ENCODE measurements at places on chromosomes 3 and 15. TPM values are rescaled to one million over a fixed set of nuclear protein-coding genes. Genes with fewer than 3 reads are reported as not detected.

Gene SLMAP
- 45.7 TPM for total RNA-seq

Gene XRN1
- 20.0 TPM for total RNA-seq

Gene CHST2
- 4.5 TPM for total RNA-seq

Gene BFSP2
- not detected for total RNA-seq

Gene SLC12A1
- 0.20 TPM for total RNA-seq

Gene GMNC
- total RNA-seq = not detected

Gene ANKRD63
- total RNA-seq = not detected

Gene PPP4R2
- total RNA-seq = 105 TPM

DNA sequence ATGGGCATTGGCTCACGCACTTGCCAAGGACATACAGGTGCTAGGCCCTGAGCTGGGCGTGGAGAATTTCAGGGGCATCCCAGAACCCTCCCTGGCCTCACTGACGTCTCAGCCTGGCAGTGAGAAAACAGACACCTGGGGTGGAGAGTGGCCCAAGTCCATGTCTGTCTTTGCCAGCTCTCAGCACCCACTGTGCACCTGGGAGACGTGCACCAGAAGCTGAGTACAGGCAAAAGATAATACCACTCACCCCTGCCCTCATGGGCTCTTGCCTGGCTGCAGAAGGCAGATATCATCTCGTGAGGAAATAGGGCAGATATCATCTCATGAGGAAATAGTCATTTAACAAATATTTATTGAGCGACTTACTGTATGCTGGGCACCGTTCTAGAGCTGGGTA, 8.0 kb downstream of the LOXL1 start:
- no peak for DNase-seq
- no peak overlapping the region for H3K4me3 ChIP-seq
- no peaks in the 10 kb centered on the region for H3K36me3 ChIP-seq
- H3K27ac ChIP-seq = no peak overlapping the region

GRCh38 chr3:40800343-40800742, 275.6 kb downstream of the ZNF621 start:
- H3K27me3 ChIP-seq = no peaks in the 10 kb centered on the region
- no peak overlapping the region for H3K27ac ChIP-seq

- H3K27ac ChIP-seq = no peak overlapping the region
- H3K36me3 ChIP-seq = no peaks in the 10 kb centered on the region
- no peak for DNase-seq
- peaks cover 7% of the 10 kb centered on the region for H3K4me1 ChIP-seq
These were observed 308.1 kb downstream of the CHST2 start for GRCh38 chr3:143427631-143428030.

GRCh38 chr3:73141525-73141924, 80.1 kb downstream of the EBLN2 start:
- H3K4me1 ChIP-seq = peaks cover 18% of the 10 kb centered on the region
- H3K27me3 ChIP-seq = no peaks in the 10 kb centered on the region
- no peak overlapping the region for H3K27ac ChIP-seq
- H3K36me3 ChIP-seq = no peaks in the 10 kb centered on the region
- H3K4me3 ChIP-seq = no peak overlapping the region
- DNase-seq = no peak

- no peaks in the 10 kb centered on the region for H3K36me3 ChIP-seq
- H3K27ac ChIP-seq = no peak overlapping the region
- no peak overlapping the region for H3K4me3 ChIP-seq
- H3K4me1 ChIP-seq = peaks cover 23% of the 10 kb centered on the region
These were observed 2.8 kb upstream of the CAND2 start for GRCh38 chr3:12793701-12794100.

GRCh38 chr3:63762180-63762579, 56.9 kb upstream of the C3orf49 start:
- no peaks in the 10 kb centered on the region for H3K36me3 ChIP-seq
- H3K27ac ChIP-seq = no peak overlapping the region

DNA sequence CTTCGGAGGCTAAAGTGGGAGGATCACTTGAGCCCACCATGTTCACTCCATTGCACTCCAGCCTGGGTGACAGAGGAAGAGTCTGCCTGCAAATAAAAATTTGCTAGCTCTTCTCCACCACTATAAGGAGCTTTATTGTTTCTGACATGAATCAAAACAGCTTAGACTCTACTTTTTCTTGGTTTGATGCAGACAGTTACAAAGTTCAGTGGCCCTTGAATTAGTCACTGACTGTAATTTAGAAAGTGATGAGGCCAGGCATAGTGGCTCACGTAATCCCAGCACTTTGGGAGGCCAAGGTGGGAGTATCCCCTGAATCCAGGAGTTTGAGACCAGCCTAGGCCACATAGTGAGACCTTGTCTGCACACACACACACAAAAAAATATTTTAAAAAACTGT, 172.4 kb upstream of the CGNL1 start:
- H3K36me3 ChIP-seq = peaks cover 2% of the 10 kb centered on the region
- no peaks in the 10 kb centered on the region for H3K27me3 ChIP-seq
- no peak overlapping the region for H3K27ac ChIP-seq

DNA sequence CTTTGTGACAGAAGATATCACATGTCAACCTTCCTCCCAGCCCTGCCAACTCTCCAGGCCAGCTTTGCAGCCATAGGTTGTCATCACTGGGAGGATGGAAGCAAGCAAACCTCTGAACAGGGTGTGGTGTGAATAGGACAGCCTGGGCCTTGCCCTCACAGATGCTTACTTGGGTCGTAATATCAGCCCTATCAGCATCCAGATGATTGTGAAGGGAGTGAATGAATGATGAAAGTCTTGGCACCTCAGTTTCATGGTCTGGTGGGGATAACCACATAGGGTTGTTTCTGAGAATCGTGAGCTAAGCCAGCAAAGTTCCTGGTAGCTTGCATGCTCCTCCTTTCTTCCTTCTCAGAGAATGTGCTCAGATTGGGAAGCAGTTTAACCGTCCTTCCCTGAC, 55.1 kb upstream of the POLR2M start:
- no peak overlapping the region for H3K4me3 ChIP-seq
- DNase-seq = no peak
- no peaks in the 10 kb centered on the region for H3K36me3 ChIP-seq

- no peak overlapping the region for H3K4me3 ChIP-seq
- no peaks in the 10 kb centered on the region for H3K4me1 ChIP-seq
- no peaks in the 10 kb centered on the region for H3K27me3 ChIP-seq
- H3K27ac ChIP-seq = no peak overlapping the region
- DNase-seq = peak; percentile 8
- H3K36me3 ChIP-seq = no peaks in the 10 kb centered on the region
These were observed 8.8 kb upstream of the CPOX start for GRCh38 chr3:98602078-98602678.

- no peak overlapping the region for H3K27ac ChIP-seq
- peaks cover 2% of the 10 kb centered on the region for H3K36me3 ChIP-seq
- DNase-seq = no peak
- no peak overlapping the region for H3K4me3 ChIP-seq
- no peaks in the 10 kb centered on the region for H3K27me3 ChIP-seq
These were observed 243.4 kb upstream of the ZNF717 start for GRCh38 chr3:76028774-76029173.

GRCh38 chr3:42101048-42101447, 9.9 kb downstream of the TRAK1 start:
- no peak overlapping the region for H3K27ac ChIP-seq
- no peaks in the 10 kb centered on the region for H3K27me3 ChIP-seq
- H3K4me3 ChIP-seq = no peak overlapping the region
- DNase-seq = no peak
- H3K4me1 ChIP-seq = peaks cover 29% of the 10 kb centered on the region

- no peaks in the 10 kb centered on the region for H3K36me3 ChIP-seq
- no peak for DNase-seq
- no peak overlapping the region for H3K4me3 ChIP-seq
- H3K4me1 ChIP-seq = peaks cover 10% of the 10 kb centered on the region
These were observed 877.8 kb downstream of the TUSC7 start for GRCh38 chr3:117587416-117587815.

- no peak overlapping the region for H3K4me3 ChIP-seq
- H3K27ac ChIP-seq = no peak overlapping the region
- H3K27me3 ChIP-seq = peaks cover 9% of the 10 kb centered on the region
- no peak for DNase-seq
These were observed 124.3 kb downstream of the TMEM266 start for GRCh38 chr15:76183930-76184649.

DNA sequence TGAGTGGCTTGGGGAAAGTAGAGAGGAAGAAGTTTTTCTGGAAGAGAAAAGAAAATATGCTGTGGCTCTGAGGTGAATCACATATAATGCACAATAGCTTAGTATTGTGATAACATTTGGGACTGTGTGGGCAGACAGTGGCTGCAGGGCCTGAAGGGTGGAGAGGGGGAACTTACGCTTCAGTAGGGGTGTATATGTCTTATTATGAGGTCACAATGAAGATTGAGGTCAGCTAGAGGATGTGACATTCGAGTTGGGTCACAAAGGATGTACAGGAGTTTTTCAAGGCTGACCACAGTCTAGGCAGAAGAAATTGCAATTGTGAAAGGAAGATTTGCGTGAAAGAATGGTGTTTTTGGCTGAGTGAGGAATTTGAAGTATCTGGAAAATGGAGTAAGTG, 414.8 kb downstream of the LPP start:
- no peaks in the 10 kb centered on the region for H3K36me3 ChIP-seq
- no peaks in the 10 kb centered on the region for H3K27me3 ChIP-seq
- no peak for DNase-seq
- H3K4me1 ChIP-seq = peaks cover 18% of the 10 kb centered on the region

DNA sequence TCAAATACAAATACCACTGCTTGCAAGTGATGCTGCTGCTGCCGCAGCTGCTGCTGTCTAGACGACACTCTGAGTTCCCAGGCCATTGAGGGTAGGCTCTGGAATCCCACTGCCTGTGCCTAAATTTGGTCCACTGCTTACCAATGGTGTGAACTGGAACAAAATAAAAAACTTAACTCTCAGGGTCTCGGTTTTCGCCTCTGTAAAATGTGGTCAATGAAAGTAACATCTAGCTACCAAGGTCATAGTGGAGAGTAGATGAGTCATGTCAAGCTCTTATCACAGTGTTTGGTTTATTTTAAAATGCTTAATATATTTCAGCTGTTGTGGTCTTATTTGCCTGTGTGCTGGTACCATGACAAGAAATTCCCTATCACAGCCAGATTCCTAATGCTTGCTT, 299.3 kb downstream of the CLSTN2 start:
- no peak overlapping the region for H3K4me3 ChIP-seq
- H3K27ac ChIP-seq = no peak overlapping the region
- H3K4me1 ChIP-seq = no peaks in the 10 kb centered on the region
- DNase-seq = no peak

DNA sequence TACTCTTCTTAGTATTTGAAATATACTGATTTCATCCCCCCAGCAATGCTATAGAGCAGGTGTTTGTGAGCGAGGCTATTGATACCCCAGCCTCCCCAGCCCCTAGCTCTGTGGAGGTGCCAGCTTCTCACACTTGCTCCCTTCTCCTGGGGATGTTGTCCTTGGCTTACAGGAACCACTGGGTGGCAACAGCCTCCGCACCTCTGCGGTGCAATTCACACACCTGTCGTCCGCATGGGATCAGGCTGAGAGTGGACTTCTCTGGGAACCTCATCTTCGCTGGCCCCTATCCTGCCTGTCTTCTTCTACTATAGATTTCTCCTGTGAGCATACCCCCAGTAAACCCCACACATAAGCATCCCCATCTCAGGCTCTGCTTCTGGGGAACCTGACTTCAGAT, 103.9 kb upstream of the SLC6A11 start:
- DNase-seq = no peak
- H3K4me1 ChIP-seq = peaks cover 2% of the 10 kb centered on the region
- H3K36me3 ChIP-seq = no peaks in the 10 kb centered on the region
- no peak overlapping the region for H3K4me3 ChIP-seq

- DNase-seq = no peak
- H3K4me3 ChIP-seq = no peak overlapping the region
- peaks cover 26% of the 10 kb centered on the region for H3K4me1 ChIP-seq
- H3K36me3 ChIP-seq = no peaks in the 10 kb centered on the region
- H3K27ac ChIP-seq = no peak overlapping the region
These were observed 112.8 kb downstream of the LPP start for GRCh38 chr3:188266562-188267274.

DNA sequence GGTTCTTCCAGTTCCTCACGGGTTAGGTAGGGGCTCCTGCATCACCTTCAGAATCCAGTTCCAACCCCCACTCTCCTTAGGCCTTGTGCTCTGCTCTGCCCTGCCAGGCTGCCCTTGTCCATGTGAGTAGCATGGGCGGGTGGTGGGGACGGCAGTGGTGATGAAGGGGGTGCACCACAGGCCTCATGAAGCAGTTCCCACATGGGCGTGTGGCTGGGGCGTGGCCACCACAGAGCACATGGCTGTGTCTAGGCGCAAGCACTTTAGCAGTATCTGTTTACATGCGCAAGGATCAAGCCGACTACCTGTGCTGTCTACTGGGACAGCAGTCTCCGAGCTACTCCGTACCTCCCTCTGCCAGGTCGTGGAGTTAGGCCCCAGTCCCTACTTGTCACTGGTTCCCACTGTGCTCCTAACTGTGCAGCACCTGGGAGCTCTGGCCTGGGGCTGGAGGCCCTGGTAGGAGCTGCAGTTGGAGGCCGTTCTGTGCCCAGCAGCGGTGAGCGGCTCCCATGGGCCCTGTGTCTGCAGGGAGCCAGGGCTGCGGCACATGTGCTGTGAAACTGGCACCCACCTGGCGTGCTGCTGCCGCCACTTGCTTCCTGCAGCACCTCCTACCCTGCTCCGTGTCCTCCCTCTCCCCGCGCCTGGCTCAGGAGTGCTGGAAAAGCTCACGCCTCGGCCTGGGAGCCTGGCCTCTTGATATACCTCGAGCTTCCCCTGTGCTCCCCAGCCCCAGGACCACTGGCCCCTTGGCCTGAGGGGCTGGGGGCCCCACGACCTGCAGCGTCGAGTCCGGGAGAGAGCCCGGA, 53.5 kb downstream of the PLXNA1 start:
- H3K36me3 ChIP-seq = no peaks in the 10 kb centered on the region
- no peak overlapping the region for H3K27ac ChIP-seq

- H3K27me3 ChIP-seq = no peaks in the 10 kb centered on the region
- DNase-seq = no peak
- H3K27ac ChIP-seq = no peak overlapping the region
- H3K4me1 ChIP-seq = no peaks in the 10 kb centered on the region
These were observed 210.8 kb downstream of the CGGBP1 start for GRCh38 chr3:87848003-87848402.

DNA sequence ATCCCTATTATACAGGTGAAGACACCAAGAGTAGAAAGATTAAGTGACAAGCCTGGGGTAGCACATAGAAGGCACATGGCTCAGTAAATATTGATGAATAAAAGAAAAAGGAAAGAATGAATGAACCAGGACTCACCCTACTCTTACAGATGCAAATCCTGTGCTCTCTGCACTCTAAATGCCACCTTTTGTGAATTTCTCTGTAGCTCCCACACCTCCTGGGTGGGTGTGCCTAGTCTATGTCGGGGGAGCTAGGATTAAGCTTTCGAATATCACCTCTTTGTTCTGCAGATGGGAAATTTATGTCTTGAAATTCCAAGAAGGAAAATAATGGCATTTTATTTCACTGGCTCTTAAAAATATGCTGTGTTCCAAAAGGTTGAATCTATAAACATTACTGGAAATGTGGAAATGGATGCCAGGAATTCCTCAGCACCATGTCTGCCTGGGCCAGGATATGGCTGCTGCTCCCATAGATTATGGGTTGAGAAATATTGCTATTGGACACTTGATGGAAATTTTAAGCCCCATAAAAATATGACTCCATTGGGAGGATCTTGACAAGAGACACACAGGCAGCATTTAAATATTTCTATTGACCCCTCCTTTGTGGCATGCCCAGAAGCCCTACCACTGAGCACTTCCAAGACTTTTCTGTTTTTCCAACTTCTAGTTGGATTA, 43.3 kb downstream of the CCNB2 start:
- no peaks in the 10 kb centered on the region for H3K27me3 ChIP-seq
- H3K36me3 ChIP-seq = peaks cover 19% of the 10 kb centered on the region
- H3K4me3 ChIP-seq = no peak overlapping the region

All from neural crest cell (in vitro differentiated cells).